GM03348 (cell line): ENCODE measurements at places on chromosomes 2 and 18.

GRCh38 chr2:118929059-118929458, 12.9 kb upstream of the MARCO start:
- no peak for DNase-seq

DNA sequence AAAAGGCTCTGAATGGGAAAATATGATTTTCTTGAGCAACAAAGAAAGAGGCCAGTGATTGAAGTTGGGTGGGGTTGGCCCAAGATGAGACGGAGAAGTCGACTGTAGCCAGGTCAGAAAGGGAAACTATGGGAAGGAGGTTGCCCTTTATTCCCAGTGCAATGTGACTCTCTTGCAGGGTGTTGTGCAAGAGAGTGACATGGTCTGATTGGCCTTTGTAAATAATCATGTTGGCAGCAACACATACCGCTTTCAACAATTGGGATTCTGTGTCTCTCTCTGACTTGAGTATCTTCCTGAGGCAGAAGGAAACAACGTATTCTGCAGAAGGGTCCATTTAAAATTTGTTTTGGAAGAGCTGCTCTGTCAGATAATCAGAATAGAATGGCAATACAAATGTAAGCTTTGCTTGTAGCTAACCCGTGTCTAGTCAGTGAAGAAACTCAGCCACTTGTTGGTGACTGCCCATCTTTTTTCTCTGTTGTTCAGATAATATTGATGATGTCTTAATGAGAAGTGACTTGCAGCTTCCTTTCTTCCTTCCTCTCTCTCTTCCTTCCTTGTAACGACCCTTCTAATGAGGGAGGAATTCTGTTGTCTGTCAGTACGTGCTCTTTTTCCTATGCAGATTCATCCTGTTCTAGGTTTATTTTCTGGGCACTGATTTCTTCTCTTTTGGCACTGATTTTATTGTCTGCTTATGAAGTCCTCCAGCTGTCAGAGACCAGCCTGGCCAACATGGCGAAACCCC, 311.0 kb upstream of the FAM98A start:
- no peak for DNase-seq

DNA sequence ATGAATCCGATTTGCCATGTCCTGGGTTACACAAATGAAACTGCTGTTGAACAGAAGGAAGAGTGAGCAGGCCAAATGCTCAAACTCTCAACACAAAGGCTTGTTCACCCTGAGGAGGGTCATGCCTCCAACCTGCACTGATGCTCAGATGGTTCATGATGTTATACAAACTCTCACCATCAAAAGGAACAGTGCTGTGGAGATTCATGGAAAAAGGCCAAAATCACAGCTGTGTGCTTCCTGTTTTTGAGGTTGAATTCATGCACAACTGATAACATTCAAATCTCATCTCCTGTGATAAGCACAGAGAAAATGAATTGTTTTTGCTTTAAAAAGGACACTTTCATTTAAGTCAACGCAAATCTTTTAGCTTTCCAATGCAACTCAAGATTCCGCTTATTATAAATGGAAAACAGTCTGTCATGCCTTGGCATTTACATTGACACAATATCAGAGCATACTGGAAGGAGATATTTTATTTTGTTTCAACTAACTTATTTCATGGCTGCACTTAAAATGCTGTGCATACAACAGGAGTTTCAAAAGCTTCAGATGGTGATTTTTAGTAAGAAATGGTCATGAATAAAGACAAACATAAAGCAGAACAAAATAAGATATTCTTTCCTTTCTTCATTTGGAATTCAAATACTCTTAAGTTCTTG, 22.2 kb upstream of the TTN start:
- no peak for DNase-seq

DNA sequence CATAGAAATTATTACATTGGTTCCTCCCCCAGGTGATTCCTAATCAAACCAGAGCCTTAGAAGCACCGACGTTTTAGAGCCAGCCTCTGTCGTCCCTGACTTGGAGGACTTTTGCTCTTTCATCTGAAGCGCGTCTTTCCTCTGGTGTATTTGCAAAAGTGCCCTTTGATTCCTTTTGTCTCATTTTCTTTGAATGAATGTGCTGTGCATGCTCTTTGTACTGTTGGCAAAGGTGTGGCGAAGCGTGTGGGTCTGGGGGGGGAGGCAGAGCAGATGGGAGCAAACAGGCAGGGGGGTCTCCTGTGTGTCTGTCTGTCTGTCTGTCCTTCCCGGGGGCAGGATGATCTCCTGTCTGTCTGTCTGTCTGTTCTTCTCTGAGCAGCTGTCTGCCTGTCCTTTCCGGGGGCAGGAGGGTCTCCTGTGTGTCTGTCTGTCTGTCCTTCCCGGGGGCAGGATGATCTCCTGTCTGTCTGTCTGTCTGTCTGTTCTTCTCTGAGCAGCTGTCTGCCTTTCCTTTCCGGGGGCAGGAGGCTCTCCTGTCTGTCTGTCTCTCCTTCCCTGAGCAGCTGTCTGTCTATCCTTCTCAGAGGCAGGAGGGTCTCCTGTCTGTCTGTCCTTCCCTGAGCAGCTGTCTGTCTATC, 205.5 kb upstream of the MYT1L start:
- no peak for DNase-seq

- DNase-seq: no peak
These were observed 36.9 kb downstream of the ATOH8 start for GRCh38 chr2:85790499-85791188.

DNA sequence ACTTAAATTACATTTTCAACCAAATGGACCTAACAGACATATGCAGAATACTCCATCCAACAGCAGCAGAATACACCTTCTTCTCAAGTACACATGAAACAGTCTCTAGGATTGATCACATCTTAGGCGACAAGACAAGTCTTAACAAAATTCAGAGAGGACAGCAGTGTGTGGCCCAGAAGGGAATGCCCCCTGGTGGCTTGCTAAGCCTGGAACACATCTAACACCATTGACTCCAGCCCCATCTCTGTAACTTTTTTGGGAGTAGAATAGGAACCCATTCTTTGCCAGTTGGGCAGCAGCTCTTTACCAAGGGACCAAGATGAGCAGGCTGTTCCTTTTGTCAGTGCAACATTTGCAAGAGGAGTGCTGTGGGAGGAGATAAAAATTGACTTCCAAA, 249.9 kb downstream of the PLCL1 start:
- DNase-seq: peak; percentile 58

DNA sequence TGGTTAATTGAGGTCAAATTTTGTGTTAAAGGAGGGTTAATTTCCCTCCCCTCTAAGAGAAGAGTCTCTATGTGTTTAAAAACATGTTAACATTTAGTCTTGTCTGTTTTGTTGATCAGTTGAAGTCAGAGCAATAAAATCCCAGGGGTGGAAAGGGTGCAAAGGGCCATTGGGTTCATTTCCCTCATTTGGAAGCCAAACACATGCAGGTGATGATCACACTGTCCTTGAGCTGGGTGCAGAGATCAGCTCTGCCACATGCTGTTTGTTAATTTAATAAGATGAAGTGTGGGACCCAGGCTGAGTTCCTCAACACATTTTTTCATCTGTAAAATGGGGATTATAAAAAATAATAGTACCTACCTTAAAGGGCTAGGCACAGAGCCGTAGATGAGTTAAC, 260.9 kb downstream of the LPIN1 start:
- DNase-seq: no peak

- no peak for DNase-seq
These were observed 46.7 kb downstream of the L3MBTL4 start for GRCh38 chr18:6368017-6368416.

DNA sequence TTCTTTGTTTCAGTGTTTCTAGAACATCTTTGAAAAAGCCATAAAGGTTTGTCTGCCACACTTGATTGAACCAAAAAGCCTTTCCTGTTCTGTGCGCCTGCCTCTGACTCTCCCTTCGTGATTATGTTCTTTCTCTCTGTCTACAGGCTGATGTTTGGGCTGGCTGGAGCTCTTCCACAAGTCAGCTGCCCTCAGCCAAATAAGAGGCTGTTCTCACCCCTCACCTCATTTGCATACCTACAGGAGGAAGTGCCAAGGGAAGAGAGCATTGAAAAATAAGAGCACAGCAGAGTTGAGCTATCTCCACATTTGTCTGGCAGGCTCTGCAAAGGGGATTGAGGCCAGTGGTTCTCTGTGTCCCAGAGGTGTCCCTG, 15.8 kb downstream of the INPP5D start:
- DNase-seq: no peak

DNA sequence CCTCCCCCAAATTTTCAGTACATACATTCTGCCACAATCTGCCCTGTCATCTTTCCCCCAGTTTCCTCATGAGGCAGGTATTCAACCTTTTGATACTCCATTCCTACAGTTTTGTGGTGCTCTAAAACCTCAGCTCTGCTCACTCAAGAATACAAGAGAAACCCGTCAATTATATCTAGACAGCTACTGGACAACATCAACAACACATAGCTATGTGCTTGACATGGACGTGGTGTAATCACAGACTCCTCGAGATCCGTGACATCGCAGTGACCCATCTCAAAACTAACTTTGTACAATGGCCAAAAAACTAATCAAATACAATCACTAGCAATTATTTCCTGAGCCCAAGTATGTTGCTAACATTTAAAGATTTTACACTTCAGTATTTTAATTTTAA, 23.6 kb downstream of the WDSUB1 start:
- DNase-seq: no peak

DNA sequence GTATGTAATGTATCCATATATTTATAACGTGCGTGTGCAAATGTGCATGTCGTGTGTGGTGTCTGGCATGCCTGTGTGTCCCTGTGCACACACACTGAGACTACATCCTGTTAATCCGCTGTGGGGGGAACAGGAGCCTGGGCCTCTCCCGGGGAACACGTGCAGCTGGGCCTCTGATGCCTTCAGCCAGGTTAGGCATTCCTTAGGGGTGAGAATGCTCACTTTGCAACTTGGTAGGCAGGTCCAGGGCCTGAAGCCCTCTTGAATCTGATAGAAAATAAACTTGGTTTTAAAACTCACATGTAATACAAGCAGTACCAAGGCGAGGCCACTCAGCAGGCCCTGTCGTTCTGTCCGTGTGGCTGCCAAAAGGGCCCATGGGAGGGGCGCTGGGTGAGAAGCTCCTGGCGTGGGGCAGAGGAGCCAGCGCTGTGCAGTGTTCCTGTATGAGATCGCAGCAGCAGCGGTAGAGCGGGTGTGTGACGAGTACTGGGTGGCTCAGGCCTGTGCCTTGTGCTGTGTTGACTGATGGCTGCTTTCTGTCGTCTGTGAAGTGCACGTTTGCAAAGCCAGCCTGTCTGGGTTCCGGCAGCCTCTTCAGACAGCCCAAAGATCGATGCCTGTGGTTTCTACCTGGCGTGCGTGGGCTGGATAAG, 16.2 kb downstream of the SALL3 start:
- DNase-seq: no peak

- peak; percentile 32 for DNase-seq
These were observed 47.3 kb downstream of the RFTN2 start for GRCh38 chr2:197628043-197628500.

DNA sequence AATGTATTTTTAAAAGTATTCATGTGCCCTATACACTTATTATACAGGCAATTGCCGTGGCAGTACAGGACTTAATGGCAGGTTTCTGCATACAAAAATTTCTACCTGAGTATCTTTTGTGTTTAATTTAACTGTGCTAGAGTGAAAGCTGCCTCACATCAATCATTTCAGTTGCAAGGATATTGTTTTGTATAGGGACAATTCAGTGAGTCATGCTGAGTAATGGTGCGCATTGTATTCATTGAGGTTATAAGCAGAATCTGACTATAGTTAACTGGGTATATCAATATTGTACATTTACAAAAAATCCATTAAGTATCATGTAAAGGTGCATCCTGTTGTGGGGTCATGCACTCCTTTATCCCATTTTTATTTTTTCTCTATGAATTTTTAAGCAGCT, 121.5 kb downstream of the GCA start:
- no peak for DNase-seq

GRCh38 chr18:6653880-6654279, 75.6 kb upstream of the ARHGAP28 start:
- no peak for DNase-seq

GRCh38 chr2:17599617-17600016, 59.1 kb downstream of the VSNL1 start:
- DNase-seq: no peak

GRCh38 chr2:147045113-147045512, 799.7 kb upstream of the ACVR2A start:
- DNase-seq: peak; percentile 40

DNA sequence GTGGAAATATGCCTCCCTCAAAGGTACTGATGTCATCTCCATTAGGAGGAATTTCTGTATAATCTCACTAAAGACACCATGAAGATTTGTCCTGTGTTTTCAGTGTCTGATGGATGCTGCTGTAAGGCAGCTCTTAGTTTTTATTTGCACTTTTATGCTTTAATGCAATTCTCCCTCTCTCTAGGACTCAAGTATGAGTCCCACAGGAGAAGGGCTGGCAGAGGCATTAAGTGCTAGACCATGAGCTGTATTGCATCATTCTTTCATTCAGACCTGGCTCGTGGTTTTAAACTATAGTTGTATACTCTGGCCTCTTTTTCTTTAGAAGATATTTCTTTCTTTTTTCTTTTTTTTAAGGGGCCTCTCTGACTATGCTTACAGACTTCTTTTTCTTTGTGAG, 805.6 kb downstream of the DPP10 start:
- DNase-seq: no peak

DNA sequence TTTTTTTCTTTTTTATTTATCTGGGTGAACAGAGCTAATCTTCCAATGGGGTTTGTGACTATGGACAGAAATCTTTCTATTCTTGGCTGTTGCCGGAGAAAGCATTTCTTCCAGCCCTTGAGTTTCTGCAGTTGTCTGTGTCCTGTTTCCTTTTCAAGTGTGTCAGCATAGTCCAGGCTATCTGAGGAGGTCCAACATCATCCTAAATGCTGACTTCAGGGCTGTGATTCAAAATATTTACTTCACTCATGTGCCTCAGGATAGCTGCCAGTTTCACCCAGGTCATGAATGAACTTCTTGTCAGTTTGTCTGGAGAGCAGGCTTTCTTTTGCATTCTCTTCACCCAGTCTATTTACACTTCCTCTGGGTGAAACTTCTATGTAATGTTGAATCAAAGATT, 27.9 kb downstream of the ITGAV start:
- no peak for DNase-seq

GRCh38 chr2:120899771-120900170, 164.1 kb downstream of the GLI2 start:
- DNase-seq: no peak
